NCI-H1930 (cell line): ENCODE measurements at places on chromosomes 6 and 20.

GRCh38 chr20:44851545-44851944 is 34.0 kb upstream of the YWHAB start:
- DNase-seq = no peak

GRCh38 chr6:125314009-125314581 is 12.3 kb upstream of the HDDC2 start:
- peak; percentile 40 for DNase-seq

GRCh38 chr6:13474360-13474759 is 13.0 kb downstream of the GFOD1 start:
- DNase-seq = no peak

- DNase-seq = no peak
Measured at GRCh38 chr6:52566201-52566600, 10.7 kb downstream of the TRAM2 start.

DNA sequence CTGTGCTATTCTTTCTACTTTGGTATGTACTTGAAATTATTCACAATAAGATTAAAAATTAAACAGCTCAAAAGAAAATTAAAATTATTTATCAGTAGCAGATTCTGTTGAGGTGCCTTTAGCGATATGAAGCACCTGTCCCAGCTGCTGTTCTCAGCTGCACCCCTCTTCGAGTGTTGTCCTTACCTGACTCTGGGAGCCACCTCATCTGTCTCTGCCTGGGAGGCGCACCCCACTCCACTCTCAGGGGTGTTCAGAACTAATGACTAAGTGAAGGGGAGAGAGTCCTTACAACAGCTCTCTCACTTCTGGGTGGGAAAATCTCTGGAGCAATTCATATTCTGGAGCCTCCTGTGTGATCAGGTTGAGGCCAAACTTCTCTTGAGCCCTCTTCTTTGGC is 745.7 kb downstream of the RFPL4B start:
- DNase-seq = no peak

DNA sequence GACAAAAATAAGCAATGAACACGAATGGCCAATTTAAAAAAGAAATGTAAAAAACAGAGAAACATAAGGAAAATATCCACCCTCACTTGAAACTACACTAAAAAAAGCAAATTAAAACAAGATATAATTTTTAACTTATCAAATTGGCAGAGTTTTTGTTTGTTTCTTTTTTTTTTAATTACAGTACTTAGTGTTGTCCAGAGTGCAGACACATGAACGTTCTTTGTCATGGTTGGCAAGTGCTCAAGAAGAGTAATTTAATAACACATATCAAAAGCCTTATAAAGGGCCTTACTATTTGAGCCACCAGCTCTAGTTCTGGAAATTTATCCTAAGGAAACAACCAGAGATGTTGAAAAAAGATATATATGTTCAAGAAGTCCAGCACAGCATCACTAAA is 142.3 kb downstream of the ATXN1 start:
- DNase-seq = no peak

DNA sequence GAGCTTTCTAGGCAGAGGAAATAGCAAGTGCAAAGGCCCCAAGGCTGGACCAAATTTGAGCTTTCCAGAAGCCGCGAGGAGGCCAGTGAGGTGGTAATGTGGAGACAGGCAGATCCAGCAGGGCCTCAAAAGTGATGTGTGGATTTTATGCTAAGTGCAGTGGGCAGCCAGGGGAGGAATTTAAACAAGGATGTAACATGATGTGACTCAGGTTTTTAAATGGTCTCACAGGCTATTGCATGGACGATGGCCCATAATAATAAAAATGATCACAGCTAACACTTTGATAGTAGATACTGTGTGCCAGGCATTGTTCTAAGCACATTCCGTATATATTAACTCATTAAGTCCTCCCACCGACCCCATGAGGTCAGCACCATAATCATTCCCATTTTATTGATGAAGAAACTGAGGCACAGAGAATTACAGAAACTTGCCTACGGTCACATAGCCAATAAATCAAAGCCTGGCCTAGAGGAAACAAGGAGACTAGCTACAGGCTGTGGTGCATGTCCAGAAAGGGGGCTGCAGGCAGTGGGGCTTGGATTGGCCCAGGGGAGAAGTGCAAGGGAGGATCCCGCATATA is 18.0 kb upstream of the PREX1 start:
- DNase-seq = no peak

- DNase-seq = no peak
Measured at GRCh38 chr6:67459556-67459955, 1175.5 kb upstream of the ADGRB3 start.

GRCh38 chr6:37024656-37025337 is 19.3 kb downstream of the FGD2 start:
- no peak for DNase-seq

DNA sequence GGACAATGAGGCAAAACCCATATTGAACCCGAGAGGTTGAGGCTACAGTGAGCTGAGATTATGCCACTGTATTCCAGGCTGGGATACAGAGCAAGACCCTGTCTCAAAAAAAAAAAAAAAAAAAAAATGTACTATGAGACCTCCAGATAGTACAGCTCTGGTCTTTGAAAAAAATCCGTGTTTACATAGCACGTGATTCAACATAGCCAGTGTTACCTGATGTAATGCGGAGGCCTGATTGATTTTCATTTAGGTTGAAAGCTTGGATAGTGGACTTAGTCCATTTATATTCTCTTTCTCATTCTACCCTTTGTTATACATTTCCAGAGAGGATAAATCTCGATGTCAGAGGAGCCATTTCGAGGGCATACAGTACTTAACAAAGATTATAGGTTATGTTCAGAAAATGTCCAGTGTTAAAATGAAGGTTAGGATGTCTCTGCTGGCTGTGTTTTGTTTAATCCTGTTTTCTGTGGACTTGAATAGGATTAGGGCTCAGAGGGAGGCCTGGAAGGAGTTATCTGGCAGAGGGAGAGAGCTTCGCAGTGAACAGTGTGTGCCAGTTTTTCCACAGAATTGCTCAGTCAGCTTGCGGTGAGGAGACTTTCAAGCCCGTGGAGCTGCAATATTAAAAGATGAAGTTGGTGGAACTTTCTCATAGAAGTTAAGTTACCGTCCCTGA is 33.9 kb upstream of the BCLAF1 start:
- no peak for DNase-seq

DNA sequence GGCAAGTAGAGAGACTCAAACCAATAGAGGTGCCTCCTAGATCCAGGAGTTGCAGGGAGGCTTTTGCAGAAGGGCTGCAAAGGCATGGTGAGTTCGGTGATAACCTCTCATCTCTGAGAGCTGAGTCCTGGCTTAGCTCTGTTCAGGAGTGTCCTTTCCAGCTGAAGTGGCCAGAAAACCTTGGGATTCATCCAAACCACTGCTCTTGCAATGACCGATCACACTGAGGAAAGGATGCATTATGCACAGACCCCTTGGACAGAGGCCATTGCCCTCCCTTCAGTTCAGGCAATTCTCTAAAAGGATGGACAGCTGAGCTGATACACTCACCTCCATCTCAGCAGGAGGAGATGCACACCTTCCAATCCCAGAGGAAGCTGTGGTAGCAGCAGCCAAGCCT is 158.8 kb upstream of the ENPP5 start:
- DNase-seq = no peak

- no peak for DNase-seq
Measured at GRCh38 chr20:22794200-22794599, 209.8 kb upstream of the FOXA2 start.

GRCh38 chr20:58069796-58070663 is 158.4 kb downstream of the ANKRD60 start:
- DNase-seq = no peak

- DNase-seq = no peak
Measured at GRCh38 chr6:109096208-109096607, 901 bp downstream of the CEP57L1 start.

DNA sequence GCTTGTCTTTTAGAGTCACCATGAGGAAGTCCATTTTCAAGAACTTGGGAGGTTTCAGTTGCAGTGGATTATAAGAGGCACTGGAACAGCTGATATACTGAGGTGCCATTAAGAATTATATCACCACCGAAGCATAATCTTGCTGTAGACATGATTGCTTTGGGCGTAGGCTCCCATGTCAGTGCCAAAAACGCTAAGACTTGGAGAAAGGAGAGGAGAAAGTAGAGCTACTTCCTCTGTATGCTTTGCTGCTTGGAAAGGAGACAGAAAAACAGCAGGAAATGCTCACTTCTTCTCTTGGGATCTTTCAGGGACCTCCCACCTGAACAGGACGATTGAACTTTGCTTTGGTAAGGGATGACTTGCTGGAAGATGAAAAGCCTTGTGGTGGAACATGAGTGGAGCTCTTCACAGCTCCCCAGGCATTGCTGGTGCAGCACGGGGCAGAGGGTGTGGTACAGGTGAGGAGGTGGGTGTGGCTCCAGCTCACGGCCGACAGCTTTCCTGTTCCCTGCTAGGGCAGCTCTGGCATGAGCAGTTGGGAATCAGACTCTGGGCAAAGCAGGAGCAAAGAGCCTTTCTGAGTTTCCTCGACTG is 190.4 kb upstream of the JAG1 start:
- no peak for DNase-seq

DNA sequence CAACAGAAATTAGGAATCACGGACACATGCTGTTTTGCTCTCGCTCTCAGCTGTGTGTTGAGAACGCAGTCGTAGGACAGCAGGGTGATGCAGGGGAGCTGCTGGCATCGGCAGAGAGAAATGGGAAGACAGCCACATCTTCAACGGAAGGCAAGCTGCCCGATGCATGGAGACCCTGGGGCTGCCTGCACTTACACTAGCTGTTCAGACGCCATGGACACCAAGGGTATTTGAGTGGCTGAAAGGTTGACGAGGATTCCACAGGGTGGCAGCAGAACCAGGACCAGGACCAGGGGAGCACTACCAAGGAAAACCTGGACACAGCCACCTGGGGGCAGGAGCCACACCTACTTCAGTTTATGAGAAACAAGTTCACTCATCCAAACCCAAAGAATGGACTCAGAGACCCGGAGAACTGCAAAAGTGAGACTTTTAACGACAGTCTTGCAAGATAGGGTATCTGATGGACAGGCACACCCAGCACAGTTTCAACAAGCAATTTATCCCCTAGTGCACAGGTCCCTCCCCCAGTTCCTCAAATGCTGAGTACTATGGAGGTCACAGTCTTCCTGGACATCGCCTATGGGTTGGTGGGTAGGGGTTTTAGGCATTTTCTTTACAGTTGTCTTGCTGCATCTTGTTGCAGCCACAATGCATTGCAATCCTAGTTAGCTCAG is 56.3 kb upstream of the ENTPD6 start:
- DNase-seq = peak; percentile 35

- no peak for DNase-seq
Measured at GRCh38 chr20:19531446-19531845, 226.6 kb upstream of the RIN2 start.

DNA sequence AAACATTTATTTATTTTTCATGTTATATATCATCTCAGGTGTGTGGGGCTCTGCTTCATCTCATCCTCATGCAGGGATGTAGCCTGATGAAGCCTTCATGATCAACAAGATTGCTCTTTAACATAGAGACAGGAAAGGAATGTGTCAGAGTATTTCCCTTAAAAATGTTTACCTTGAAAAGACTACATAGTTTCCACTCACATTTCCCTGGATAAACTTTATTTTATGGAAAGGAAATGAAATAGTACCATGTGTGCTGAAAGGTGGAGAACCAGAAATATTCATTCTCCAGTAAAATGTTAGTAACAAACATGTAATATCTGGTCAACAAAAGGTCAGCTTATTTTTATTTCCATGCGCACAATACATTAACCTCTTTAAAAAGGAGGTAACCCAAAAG is 155.8 kb downstream of the GRM1 start:
- DNase-seq = no peak

DNA sequence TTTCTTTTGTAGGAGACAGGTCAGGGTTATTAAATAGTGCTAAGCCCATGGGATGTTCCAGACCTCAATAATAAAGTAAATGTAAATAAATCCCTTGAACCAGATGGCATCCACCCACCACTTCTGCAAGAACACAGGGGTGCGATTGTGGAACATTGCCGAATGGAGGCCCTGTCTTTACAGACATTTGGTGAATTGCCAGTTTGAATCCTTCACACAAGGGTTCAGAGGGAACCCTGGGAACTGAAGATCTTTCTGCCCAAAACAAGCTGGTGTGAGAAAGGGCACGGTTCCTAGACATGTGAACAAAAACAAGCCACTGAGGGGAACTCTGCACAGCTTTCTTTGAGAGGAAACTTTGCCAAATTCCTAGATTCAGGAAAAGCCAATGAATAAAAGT is 30.2 kb upstream of the RNF8 start:
- no peak for DNase-seq

- no peak for DNase-seq
Measured at GRCh38 chr6:44250067-44250717, 3.3 kb downstream of the HSP90AB1 start.

DNA sequence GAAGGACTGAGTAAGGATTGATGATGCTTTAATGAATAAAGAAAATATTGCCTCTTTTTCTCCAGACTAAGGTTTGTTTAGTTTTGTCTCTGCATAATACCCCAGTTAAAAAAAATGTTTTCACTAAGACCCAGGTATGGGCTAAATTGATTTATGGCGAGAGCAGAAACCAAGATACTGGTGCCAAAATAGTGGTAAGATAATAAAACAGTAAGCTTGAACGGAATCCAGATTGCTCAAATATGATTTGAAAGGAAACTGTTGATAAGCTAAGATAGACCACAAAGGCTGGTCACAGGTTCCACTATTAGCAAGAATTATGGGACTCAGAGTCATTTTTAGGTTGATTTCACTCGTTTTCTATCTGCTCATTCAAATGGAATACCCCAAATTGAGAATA is 831.2 kb downstream of the EPHA7 start:
- DNase-seq = no peak

DNA sequence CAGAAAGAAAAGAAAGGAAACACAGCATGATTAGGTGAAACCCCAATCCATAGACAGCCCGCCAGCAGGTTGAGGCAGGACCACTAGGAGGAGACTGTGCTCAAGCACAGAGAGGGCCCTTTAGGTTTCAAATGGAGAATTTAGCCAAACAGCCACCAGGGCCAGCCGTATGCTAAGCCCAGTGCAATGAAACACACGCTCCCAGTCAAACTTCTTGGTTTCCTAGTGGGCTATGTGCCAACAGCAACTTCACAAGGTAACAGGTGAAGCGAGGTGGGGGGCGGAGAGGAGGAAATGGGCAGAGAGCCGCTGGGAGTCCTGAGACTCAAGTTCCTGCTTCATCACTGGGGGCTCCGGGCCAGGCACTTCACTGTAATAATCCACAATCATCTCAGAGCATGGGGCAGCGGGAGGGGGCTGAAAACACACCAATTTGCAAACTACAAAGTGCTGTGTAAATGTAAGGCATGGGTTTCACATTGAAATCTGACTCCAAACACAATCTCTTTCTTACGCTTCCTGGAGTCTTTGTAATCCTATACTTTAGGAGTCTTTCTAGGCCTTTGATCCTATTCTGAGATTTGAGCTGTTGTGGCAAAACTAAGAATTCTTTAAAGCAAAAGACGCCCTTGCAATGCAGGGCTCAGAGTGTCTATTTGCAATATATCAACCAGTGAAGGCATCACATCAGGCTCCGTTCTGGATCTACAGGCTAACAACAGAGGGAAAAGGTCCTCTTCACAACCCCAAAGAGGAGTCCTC is 117.3 kb downstream of the OPRM1 start:
- no peak for DNase-seq
